Activated CD4-positive, CD25-positive, alpha-beta regulatory T cell (primary cell): ENCODE measurements at places on chromosomes 16 and 17.

DNA sequence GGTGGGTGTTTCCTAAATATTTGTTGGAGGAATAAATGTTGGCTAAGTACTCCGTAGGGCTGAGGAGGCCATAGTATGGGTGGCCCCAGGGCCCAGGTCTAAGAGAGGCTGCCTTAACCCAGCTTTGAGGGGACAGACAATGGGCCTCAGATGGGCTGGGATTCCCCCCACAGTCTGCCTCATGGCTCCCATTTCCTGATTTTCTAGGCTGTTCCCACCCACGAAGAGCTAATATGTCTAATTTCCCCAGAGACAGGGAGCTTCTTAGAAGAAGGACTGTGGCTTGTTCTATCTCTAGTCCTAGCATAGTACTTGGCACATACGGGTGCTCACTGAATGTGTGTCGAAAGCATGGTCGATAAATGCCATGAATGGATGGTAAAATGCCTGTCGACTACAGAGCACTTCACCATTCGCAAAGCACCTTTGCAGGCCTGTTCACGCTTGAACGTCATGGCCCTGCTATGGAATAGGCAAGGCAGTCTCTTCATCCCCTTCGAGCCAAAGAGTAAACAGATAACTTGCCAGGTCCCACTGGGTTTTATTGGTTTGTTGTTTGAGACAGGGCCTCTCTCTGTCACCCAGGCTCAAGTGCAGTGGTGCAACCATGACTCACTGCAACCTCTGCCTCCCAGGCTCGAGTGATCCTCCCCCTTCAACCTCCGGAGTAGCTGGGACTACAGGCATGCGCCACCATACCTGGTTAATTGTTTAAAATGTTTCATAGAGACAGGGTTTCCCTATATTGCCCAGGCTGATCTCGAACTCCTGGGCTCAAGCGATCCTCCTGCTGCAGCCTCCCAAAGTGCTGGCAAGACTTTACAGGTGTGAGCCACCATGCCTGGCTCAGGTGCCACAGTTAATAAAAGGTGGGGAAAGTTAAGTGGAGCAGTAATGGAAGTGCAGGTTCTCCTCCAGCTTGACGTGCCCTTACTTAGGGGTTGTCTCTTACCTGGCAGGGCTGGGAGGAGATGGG lies 9.7 kb downstream of the CHAD start:
- DNase-seq, result no peak

DNA sequence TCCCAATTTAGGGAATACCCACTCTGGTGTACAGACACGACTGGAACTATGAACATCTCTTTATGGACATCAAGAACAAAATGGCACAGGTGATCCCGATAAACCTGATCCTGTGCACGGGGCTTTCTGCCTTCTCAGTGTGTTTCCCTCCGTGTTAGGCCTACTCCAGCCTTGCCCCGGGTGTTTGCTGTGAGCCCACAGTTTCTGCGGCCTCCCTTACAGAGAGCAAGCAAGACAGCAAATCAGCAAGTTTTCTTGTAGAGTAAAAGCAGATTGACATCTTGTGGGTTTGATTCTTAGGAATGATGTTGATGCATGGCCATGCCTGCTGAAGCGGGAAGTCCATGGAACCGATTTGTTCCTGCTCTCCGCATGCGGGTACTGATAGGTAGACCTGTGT lies 26.4 kb upstream of the ENDOV start:
- no peak for DNase-seq

GRCh38 chr16:75805946-75806345 lies 79.7 kb upstream of the CPHXL start:
- no peak for DNase-seq

- no peak for DNase-seq
Measured at GRCh38 chr17:73228748-73229236, 32.9 kb downstream of the CPSF4L start.

- DNase-seq, result no peak
Measured at GRCh38 chr17:64200080-64201032, 62.7 kb downstream of the TEX2 start.

- peak; percentile 60 for DNase-seq
Measured at GRCh38 chr17:17001874-17002520, 30.1 kb upstream of the TNFRSF13B start.

DNA sequence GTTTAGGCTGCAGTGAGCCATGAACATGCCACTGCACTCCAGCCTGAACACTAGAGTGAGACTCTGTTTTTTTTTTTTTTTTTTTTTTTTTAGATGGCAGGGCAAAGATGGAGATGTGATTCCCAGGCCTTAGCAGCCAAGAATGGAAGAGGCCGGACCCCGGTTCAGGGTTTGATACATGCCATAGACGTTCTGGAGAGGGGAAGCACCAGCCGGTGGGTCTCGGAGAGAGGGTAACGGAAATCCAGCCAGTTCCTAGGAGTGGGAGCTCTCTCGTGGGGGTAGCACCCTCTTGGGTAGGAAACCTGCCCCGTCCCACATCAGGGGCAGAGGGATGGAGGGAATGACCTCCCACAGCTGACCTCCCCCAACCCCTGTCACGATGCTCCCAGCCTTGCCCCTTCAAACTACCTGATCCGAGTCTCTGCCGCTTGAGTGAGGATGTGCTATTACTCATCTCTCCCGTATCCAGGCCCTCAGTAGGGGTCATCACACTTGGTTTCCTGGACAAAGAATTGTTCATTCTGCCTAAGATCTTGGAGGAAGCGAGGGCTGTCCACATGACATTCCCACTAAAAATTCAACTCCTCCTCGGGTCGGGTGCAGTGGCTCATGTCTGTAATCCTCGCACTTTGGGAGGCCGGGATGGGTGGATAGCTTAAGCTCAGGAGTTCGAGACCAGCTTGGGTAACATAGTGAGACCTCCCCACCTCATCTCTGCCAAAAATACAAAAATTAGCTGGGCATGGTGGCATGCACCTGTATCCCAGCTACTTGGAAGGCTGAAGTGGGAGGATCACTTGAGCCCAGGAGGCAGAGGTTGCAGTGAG lies 47.3 kb downstream of the MIS12 start:
- DNase-seq, result no peak

DNA sequence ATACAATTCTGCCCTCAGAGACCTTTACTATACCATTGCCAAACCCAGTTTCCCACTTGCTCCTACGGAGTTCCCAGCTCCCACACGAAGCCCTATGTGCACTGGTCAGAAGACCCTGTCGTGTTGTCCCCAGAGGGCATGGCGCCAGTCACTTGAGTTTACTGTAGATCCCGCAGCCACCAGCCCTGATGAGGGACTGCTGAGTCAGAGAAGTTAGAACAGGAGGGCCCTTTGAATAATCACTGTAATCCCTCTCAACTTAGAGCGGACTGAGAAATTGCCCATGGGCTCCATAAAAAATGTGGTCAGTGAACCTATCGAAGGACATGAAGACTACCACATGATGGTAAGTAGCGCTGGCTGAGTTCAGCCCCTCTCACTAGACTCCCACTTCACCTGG lies 9.2 kb downstream of the UBFD1 start:
- DNase-seq, result no peak

GRCh38 chr17:17494499-17494869 lies 1.7 kb downstream of the RASD1 start:
- no peak for DNase-seq

- no peak for DNase-seq
Measured at GRCh38 chr16:74698222-74698621, 2.4 kb downstream of the MLKL start.

- no peak for DNase-seq
Measured at GRCh38 chr17:4405038-4405669, 28.6 kb upstream of the SPNS3 start.

DNA sequence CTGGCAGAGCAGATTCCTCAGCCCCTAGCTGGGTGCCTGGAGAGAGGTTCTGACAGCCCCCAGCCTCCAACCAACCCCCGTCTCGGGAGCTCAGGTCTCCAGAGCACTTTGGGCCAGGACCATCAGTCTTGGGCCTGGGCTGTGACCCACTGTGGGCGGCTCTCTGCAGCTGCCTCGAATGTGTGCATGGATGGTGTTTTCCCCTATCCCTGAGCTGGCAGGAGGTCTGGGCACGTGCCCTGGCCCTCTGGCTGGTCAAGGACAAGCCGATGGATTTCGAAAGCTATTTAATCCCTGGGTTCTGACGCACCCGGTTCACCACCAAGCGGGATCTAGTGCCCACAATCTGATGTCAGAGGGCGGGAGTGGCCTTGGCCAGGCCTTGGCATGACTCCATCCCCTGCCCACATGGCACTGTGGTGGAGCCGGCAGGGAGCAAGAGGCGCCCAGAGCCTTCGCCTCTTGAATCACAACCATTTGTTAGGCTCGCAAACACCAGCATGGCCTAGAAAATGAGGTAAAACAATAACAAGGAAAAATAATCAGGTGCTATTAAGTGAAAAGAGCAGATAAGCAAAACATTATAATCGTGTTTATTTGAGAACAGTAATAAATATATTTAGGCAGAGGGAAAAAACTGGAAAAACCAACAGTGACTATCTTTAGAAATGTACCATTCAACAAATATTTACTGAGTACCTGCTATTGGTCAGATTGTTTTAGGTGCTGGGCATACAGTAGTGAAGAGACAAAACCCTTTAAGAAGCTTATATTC lies 69.3 kb upstream of the TOB1 start:
- no peak for DNase-seq

DNA sequence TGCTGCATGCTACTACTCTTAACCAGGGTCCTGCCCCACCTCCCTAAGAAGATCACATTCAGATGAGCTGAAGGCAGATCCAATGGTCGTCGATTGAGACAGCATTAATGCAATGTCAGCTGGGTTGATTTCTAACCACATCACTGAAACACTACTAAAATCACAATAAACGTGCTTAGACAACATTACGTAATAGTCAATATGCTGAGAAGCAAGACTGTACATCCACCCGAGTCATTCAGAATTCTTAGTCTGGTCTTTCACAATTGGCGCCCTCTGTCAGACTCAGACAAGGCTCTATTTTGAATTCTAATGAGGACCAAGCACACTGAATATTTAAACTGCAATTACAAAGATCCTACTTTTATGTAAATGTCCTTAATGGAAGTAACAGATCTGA lies 205.2 kb downstream of the STX8 start:
- DNase-seq, result no peak

- DNase-seq, result no peak
Measured at GRCh38 chr17:27319541-27320221, 25.8 kb downstream of the WSB1 start.

GRCh38 chr16:8374586-8375231 lies 215.6 kb downstream of the TMEM114 start:
- DNase-seq, result no peak

- no peak for DNase-seq
Measured at GRCh38 chr16:85428168-85428898, 184.8 kb upstream of the GSE1 start.

DNA sequence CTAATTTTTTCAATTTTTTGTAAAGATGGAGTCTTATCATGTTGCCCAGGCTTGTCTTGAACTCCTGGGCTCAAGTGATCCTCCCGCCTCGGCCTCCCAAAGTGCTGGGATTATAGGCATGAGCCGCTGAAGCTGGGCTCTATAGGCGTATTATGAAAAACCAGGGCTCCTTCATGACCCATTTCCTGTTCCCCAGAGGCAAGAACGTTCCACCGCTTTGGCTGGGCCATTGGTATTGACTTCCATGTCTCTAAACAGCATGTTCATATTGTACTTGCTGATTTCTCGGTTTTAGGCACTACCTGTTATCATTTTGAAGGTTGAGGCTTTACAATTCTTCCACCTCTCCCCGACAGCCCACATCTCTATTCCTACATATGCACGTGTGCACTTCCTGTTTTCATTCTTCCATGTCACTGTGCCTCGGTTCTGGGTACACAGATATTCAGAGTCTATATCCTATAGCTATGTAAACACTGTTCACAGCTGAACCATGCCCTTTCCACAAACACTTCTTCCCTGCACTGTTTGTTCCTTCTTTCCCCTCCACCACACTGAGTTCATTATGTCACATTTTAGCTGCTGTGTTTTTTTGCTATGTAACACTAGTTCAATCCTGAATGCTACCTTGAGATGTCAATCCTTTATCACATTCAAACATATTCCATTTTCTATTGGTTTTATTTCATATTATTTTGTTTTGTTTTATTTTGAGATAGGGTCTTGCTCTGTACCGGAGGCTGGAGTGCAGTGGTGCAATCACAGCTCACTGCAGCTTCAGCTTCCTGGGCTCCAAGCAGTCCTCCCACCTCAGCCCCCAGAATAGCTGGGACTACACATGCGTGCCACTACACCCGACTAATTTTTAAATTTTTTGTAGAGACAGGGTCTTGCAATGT lies 16.8 kb upstream of the MAPK3 start:
- no peak for DNase-seq

GRCh38 chr16:51821527-51821926 lies 670.5 kb upstream of the SALL1 start:
- DNase-seq, result no peak

GRCh38 chr17:77227461-77228240 lies 86.9 kb downstream of the SEC14L1 start:
- no peak for DNase-seq

DNA sequence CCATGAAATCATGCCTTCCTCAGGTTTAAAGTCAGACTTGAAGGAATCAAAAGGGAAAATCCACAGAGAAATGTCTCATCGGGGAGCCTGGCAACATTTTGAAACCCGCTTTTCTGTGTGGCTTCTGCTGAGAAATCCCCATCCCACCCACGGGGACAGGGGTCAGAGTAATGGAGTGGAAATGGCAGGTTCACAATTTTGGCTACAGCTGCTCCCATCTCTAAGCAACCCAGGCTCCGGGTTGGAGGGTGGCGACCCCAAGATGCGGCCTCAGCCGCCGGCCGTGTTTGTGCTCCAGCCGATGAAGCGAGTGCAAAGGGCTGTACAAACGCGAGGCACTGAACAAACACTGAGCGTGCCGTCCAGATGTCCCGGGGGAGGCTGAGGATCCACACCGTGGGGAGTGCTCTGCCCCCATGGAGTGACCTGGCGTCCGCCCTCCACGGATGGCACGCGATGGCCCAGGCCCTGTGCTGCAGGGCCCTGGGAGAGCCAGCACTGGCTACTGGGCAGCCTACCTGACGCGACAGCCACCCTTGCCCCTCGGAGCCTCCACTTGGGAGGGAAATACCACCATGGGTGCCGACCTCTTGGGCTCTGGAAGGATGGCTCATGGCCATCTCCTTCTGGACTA lies 22.2 kb downstream of the SLC43A2 start:
- DNase-seq, result no peak

- DNase-seq, result no peak
Measured at GRCh38 chr17:83096401-83097224, 17.2 kb downstream of the METRNL start.

DNA sequence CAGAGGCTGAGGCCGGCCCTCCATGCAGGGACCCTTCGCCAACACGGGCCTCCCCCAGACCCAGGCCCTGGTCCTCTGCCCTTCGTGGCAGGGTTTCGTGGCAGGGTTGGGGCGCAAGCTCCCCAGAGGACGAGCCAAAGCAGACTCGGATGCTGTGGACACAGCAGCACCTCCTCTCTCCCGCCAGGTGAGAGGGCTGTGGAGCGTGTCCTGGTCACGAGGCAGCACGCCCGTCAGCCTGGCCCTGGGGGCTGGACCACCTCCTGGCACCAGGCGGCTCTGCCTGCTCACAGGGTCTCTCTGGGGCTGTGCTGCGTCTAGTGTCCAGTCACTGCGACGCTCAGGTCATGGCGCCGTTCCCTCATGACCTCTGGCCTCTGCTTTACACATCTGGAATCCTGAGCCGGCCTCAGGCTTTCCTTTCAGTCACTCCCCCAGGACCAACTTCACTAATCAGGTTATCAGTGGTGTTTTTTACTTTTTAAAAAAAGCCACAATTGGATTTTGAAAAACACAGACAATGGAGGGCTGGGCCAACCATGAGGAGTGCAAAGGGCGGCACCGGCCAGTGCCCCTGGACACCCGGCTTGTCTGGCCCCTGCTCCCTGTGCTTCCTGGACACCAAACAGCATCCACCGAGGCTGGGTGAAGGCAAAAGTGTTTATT lies 5.4 kb downstream of the NDUFAF8 start:
- no peak for DNase-seq

GRCh38 chr16:81405702-81406113 lies 38.9 kb upstream of the CMIP start:
- DNase-seq, result no peak

GRCh38 chr17:28728364-28729200 lies at the start of gene NEK8:
NEK8 (plus strand) TSS chr17:28728788; CDS start chr17:28728814, 26 bp downstream.
- peak; percentile 89 for DNase-seq
